ENCODE measurements at places on chromosomes 2 and 18.

DNA sequence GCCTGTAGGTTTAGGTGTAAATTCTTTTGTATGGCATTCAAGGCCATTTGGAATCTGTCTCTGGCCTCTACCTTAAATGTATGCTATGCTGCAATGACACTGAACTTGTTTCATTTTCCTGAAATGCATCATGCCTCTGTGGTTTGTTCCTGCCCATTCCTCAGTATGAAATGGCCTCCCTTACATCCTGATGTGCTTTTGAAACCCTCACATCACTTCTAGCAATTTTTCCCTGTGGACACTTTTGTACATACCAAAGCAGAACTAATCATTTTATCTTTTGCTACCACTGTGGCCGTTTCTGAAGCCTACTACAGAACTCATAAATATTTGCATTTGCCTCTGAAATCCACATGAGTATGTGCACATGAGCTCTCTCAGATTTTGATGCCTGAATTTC lies 557.2 kb downstream of the ERBB4 start:
- no peak for DNase-seq

- no peak for DNase-seq
Observed at GRCh38 chr2:166360906-166361305, 14.8 kb downstream of the SCN9A start.

DNA sequence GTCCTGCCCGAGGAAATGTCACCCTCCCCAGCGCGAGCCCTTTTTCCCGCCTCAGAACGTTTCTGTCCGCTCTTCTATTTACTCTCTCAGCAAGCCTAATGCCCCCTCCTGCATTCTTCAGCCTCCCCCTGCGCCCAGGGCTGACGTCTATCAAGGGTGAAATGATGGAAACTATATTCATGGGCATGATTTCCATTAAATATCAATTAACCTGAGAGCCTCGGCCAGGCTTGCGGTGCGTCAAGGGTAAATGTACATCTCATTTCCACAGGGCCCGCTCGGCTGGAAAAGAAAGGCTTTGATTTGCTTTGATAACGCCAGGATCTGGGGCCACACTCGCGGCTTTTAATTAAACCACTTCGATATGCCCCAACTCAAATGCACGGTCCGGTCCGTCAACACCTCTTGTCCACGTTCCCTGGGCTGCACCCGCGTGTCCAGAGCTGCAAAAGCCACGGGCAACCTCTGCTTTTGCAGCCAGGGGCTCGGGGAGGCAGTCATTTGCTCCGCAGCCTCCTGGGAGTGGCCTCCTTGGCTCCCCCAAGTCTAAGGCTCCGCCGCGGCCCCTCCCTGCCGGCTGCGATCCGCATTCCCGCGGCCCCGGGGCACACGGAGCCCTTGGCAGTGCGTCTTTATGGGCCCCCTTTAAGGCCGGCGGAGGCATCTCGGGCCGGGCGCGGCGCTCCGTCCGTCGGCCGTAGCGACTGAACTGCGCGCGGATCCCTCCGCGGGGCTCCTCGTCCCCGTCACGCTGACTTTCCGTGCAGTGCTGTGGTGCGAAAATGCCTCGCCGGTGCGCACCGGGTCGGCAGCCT lies at the start of gene HOXD8:
TSS of gene HOXD8 (plus strand) at position 724 of the 815 bp plus-strand sequence. CDS start 662 bp downstream, outside the sequence.
- DNase-seq: no peak

DNA sequence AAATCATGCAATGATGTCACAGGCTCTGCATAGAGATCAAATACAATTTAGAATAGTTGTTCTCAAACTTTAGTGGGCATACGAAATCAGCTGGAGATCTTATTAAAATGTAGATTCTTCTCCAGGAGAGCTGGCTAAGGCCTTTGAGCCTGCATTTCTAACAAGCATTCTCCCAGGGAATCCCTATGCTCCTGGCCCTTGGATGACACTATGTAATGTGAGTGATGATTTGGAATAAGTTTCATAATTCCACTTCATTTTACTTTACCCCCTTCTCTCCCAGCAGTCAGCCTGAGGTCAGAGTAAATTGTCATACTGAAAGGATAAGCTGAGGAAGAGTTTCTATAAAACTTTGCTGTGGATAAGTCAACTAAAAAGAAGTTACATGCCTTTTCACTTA lies 189.1 kb downstream of the UBE2E3 start:
- DNase-seq: no peak

DNA sequence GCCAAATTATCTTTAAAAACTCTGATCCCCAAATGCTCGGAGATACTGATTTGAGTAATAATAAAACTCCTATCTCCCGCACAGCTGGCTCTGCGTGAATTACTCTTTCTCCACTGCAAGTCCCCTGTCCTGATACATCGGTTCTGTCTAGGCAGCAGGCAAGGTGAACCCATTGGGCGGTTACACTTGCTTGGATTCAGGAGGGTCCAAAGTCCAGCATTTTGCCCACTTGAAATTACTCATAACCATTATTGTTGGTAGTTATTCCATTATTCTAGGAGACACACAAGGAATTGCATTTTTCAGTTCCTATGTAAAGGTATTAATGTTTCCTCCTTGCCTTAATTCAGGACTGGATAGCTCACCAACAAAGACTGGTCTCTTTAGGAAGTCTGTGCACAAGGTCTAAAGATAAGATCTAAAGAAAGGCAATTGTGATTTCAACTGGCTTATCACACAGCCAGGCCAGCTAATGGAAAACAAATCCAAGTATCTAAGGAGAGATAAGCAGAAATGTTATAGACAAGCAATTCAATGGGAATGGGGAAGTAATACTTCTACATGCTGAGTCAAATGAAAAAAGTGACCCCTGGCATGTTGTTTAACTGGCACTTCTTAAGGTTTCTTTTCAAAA lies 23.2 kb upstream of the NPC1 start:
- no peak for DNase-seq

GRCh38 chr2:76256458-76257088 lies 545.9 kb upstream of the GCFC2 start:
- DNase-seq: no peak

DNA sequence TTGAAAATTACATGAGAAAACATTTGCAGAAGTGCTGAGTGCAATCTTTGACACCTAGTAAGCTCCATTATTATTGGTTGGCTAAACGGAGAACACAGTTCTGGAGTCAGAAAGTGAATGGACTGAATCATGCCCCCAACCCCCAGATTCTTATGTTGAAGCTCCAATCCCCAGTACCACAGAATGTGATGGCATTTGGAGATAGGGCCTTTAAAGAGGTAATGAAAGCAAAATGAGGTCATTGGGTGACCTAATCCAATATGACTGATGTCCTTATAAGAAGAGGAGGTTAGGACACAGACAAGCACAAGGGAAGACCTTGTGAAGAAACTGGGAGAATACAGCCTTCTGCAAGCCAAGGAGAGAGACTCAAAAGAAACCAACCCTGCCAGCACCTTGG lies 200.9 kb upstream of the EPAS1 start:
- no peak for DNase-seq

- DNase-seq: peak; percentile 47
Observed at GRCh38 chr2:20050104-20050645, 1.3 kb downstream of the LAPTM4A start.

- DNase-seq: no peak
Observed at GRCh38 chr2:66875941-66876462, 441.1 kb downstream of the MEIS1 start.

GRCh38 chr18:77210249-77210648 lies 39.4 kb upstream of the GALR1 start:
- no peak for DNase-seq

DNA sequence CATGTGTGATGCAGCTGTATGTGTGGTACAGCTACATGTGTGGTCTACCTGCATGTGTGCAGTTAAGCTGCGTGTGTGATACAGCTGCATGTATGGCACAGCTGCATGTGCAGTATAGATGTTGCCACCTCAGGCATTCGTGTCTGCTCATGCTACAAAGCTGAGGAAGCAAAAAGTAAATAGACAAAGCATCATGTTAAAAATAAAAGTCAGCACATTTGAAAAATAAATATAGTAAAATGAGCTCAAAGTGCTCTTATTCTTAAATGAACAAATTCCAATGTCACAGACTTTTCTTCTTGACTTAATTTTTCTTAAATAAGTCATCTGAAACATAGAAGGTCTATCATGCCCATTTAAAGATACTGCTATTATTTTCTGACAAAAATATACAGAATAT lies 519.3 kb upstream of the SOX11 start:
- DNase-seq: no peak

DNA sequence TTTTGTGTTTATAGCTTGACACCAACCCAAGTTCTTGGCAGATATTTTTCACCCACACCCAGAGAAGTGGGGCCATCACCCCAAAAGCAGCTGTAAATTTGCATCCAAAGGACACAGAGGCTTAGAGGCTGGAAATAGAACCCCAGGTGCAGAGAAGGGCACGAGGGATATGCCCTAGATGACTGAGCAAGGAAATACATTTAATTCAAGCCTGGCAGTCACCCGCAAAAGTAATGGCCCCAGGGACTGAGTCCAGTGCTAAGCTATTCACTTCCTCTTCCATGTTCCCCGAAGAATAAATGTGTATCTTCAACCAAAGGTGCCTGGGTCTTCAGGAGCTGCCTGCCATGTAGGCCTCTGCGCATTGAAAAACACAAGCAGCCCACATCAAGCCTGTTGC lies 14.0 kb upstream of the REG3G start:
- DNase-seq: no peak

- peak; percentile 84 for DNase-seq
Observed at GRCh38 chr2:2057125-2057721, 273.9 kb downstream of the MYT1L start.

- DNase-seq: no peak
Observed at GRCh38 chr18:11005528-11005927, 143.8 kb downstream of the PIEZO2 start.

DNA sequence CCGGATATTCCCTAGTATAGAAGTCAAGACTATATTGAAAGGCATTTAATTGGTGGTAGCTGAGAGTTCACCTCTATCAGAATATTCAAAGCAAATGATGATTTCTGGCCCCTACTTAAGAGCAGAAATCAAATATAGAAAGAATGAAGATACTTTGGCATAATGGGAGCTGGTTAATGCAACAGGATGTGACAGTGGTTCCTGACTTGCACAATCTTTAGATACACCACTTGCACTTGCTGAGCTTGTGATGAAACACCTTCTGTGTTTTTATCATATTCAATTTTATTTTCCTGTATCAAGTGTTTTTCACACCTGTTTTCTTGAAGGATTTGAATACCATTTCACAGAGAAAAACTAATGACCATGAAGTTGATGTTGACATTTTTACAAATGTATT lies 124.1 kb upstream of the CDH19 start:
- DNase-seq: no peak
